ENCODE measurements at places on chromosomes 13 and 19. TPM values are rescaled to one million over a fixed set of nuclear protein-coding genes. Genes with fewer than 3 reads are reported as not detected.

GRCh38 chr19:41233748-41234240 lies 14.8 kb downstream of the AXL start:
- H3K27me3 ChIP-seq, result no peaks in the 10 kb centered on the region
- no peak overlapping the region for H3K27ac ChIP-seq
- DNase-seq, result no peak
- no peaks in the 10 kb centered on the region for H3K4me1 ChIP-seq
- no peak overlapping the region for H3K4me3 ChIP-seq

- no peak for DNase-seq
- H3K27me3 ChIP-seq, result peaks cover 21% of the 10 kb centered on the region
- H3K36me3 ChIP-seq, result no peaks in the 10 kb centered on the region
- peaks cover 4% of the 10 kb centered on the region for H3K4me1 ChIP-seq
Measured at GRCh38 chr19:42571116-42571515, 23.6 kb downstream of the CEACAM8 start.

DNA sequence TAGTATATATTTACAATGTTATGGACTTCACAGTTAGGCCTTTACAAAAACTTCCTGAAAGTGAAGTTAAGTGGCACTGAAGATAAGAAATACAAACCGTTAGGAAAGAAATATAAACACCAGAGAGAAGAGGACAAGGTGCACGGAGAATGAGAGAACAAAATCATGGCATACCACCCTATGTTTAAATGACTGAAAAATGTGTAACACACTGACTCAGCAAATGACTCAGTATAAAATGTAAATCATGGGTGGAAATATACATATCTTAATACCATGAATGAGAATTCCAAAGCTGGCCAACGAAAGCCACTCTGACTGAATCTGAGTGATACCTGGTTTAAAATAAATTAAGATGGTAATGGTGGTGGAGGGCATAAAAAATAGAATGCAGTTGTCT lies 260.8 kb downstream of the DNAJC15 start:
- H3K36me3 ChIP-seq, result no peaks in the 10 kb centered on the region
- no peak overlapping the region for H3K27ac ChIP-seq
- no peak for DNase-seq
- no peak overlapping the region for H3K4me3 ChIP-seq

GRCh38 chr19:5093297-5093928 lies 124.5 kb downstream of the KDM4B start:
- no peak for DNase-seq
- peaks cover 9% of the 10 kb centered on the region for H3K4me1 ChIP-seq
- H3K27ac ChIP-seq, result no peak overlapping the region
- no peak overlapping the region for H3K4me3 ChIP-seq
- no peaks in the 10 kb centered on the region for H3K36me3 ChIP-seq

DNA sequence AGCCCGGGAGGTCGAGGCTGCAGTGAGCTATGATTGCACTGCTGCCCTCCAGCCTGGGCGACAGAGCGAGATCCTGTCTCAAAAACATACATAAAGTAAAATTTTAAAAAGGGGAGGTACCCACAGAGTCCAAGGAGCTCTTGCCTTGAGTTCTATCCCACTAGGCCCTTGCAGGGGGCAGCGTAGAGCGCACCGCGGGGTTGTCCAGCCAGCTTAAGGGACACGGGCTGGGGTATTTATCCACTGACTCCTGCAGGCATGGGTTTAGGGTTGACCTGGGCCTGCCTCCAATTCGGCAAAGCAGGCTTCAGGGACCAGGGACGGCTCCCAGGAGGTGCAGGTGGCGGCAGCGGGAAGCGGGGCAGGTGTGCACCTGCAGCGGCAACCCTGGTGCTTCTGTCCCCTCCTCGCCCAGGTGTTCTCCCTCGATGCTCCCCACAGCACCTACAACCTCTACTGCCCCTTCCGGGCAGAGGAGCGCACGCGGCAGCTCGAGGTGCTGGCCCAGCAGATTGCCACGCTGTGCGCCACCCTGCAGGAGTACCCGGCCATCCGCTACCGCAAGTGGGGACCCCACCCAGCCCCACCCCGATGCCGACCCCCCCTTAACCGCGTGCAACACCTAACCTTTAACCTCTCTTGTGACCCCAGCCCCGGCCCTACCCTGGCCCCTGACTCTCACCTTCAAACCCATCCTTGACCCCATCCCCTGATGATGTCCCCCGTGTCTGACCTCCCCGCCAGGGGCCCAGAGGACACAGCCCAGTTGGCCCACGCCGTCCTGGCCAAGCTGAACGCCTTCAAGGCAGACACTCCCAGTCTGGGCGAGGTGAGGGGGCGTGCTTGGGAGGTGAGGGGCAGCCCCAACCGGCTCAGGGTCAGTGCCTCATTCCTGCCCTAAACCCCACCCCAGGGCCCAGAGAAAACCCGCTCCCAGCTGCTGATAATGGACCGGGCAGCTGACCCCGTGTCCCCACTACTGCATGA lies 4.7 kb downstream of the STXBP2 start:
- H3K27me3 ChIP-seq, result no peaks in the 10 kb centered on the region
- peaks cover 25% of the 10 kb centered on the region for H3K4me1 ChIP-seq
- DNase-seq, result no peak
- no peak overlapping the region for H3K27ac ChIP-seq

- H3K36me3 ChIP-seq, result peaks cover 2% of the 10 kb centered on the region
- no peak overlapping the region for H3K4me3 ChIP-seq
- no peak for DNase-seq
- H3K4me1 ChIP-seq, result no peaks in the 10 kb centered on the region
- H3K27me3 ChIP-seq, result no peaks in the 10 kb centered on the region
Measured at GRCh38 chr13:103514188-103514587, 448.0 kb upstream of the SLC10A2 start.

- H3K27ac ChIP-seq, result no peak overlapping the region
- H3K36me3 ChIP-seq, result peaks cover 10% of the 10 kb centered on the region
- no peaks in the 10 kb centered on the region for H3K27me3 ChIP-seq
- H3K4me3 ChIP-seq, result no peak overlapping the region
- DNase-seq, result no peak
- H3K4me1 ChIP-seq, result peaks cover 27% of the 10 kb centered on the region
Measured at GRCh38 chr19:42228641-42229040, 8.5 kb downstream of the ZNF526 start.

DNA sequence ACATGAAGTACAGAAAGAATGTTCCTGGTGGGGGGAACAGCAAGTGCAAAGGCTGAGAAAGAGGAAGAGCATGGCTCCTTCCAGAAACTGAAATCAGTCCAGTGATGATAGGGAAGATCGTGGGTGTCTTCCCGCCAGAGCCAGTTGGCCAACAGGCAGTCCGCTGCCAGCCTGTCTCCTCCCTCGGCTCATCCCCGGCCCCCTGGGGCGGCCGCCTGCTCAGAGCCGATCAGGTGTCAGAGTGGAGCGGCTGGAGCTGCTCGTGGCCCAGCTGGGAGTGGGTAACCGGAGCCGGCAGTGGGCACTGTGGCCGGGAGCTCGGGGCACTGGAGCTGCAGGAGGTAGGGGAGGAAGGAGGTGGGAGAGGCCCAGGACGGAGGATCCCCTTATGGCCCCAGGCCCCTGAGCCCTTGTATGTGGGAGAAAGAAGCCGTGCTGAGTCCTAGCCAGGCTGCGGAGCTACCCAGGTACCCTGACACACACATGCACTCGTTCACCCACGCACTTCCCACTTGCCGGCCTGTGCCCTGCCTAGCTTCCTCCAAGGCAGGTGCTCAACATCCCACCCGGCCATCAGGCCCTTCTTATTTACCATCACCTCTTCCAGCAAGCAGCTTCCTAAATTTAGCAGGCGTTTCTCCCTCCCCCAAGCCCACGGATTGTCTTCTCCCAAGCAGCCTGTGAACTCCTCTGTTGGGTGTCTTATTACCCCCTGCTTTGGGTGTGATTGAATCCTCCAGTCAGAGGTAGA lies 1.7 kb downstream of the ANKRD24 start:
- no peak for DNase-seq
- H3K36me3 ChIP-seq, result peaks cover 5% of the 10 kb centered on the region
- H3K27ac ChIP-seq, result no peak overlapping the region
- H3K4me1 ChIP-seq, result peaks cover 22% of the 10 kb centered on the region

Gene FFAR1
- 0.36 TPM for total RNA-seq

Gene OSCAR
- 0.86 TPM for total RNA-seq

Gene ZNF749
- total RNA-seq, result 21.7 TPM

Gene SLC1A6
- total RNA-seq, result not detected

Gene FARP1
- 1.0 TPM for total RNA-seq

Gene ZNF253
- 13.7 TPM for total RNA-seq

Gene LYPD4
- total RNA-seq, result not detected
